ENCODE measurements at places on chromosomes 2 and 18. TPM values are rescaled to one million over a fixed set of nuclear protein-coding genes. Genes with fewer than 3 reads are reported as not detected.

DNA sequence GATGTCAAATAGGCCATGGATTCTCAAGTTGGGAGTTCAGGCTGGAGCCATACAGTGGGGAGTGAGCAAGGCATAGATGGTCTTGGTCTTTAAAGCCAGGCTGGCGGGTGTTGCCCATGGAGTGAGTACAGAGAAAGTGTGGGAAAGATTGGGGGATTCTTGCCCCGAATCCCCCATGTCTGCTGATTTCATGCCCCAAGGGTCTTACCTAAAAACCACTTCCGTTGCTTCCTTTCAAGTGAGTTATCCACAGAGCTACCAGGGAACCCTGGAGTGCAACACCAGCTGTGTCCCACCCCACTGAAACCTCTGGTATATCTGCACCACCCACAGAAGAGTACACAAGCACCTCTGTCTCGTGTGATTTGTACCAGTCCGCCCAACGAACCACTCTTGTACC is 31.4 kb downstream of the FHOD3 start:
- DNase-seq: no peak

- DNase-seq: no peak
Observed at GRCh38 chr2:217418090-217418489, 558.2 kb upstream of the TNP1 start.

- no peak for DNase-seq
Observed at GRCh38 chr2:145484448-145485097, 964.7 kb upstream of the ZEB2 start.

Gene SH2D6
- 0.24 TPM for total RNA-seq

- DNase-seq: no peak
Observed at GRCh38 chr18:45755934-45756333, 32.0 kb downstream of the SLC14A1 start.

- DNase-seq: no peak
Observed at GRCh38 chr2:11616851-11617415, 53.1 kb downstream of the NTSR2 start.

DNA sequence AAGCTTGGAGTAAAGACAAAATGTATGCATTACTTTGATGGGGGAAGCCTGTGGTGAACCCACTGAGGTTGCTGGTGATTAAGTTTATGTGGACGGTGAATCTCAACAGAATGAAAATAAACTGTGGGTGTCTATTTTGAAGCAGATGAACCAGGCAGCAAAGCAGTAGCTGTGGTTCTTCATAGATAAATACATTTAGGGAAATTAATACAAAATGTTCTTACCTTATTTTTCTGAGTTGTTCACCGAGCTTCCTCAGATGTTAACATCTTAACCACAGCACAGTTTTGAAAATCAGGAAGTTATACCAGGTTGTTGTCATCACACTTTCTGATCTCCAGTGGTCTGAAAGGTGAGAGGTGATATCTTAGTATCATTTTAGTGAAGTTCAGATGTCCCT is 53.9 kb downstream of the NCK2 start:
- DNase-seq: no peak

DNA sequence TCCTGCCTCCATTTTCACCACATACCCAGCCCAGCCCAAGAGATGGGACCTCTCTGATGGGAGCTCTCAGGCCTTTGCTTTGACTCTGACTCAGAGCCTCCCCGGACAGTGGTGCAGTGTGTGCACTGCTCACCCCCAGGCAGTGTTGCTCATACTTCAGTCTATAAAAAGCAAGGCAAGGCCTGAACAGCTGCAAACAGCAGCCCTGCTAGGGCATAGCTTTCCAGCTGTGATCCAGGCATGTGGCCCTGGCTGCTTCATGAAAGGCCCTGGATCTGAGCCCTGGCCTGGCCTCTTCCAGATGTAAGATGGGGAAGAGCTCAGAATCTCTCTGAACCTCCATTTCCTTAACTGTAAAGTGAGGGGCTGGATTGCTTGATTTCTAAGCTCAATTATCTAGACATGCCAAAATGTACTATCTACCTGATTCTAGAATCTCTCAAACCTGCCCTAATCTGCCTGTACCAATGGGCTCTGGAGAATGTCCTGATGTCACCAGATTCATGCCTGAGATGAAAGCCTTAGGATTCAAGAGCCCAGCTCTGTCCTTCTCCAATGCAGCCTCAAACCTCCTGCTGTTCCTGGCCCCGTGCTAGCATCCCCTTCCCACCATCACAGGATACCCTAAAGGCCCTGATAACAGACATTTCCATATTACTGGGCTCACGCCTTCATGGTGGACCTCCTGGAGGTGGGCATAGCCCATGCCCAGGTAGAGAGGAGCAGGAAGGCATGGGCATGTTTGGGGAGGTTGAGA is 206.9 kb downstream of the ARL4C start:
- DNase-seq: no peak

Gene STARD6
- not detected for total RNA-seq

DNA sequence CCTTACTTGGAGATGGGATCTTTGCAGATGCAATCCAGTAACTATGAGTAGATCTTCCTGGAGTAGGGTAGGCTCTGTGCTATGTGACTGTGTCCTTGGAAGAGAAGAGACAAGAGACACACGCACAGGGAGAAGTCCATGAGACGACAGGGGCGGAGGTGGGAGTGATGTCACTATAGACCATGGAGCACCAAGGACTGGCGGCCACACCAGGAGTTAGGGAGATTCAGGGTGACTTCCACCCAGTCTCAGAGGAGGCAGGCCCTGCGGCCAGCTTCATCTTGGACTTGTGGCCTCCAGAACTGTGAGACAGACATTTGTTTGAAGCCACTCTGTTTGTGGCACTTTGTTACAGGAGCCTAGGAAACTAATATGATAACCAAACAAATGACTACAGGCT is 177.8 kb downstream of the INHBB start:
- DNase-seq: no peak

DNA sequence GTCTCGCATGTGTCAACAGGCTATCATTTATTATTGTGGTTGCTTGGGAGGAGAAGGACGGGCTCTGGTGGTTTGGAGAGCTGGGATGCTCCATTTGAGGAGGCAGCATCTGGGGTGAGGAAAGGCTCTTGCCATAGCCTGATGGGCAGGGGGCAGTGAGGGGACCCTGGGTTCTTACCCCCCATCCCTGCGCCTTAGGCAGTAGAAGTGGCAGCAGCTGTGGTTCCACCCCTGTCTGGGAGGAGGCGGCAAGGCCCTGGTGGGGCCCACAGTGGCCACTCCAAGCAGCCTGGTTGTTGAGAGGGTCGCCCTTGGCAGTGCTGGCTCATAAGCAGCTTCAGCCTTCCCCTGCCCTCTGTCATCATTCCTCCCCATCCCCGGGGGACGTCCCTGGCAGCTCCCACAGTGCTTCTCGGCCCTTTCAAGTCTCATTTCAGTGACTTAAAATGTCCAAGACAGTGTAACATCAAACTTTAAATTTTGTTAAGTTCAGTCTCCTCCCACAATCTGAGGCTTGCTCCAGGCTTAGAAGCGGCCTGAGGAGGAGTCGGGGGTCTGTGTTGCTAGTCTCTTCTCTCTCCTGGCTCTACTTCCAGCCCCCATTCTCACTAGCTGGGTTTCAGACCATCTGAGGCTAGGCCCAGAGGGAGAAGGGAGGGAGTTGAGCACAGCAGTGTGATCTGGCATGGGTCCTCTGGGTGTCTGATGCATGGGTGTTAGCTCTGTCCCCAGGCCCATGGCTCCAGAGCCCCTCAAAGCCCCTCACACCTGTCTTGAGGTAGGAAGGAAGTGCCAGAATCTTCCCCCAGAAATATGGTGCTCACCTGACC is 34.9 kb upstream of the PTPN4 start:
- DNase-seq: no peak

Gene POTEJ
- not detected for total RNA-seq
